ENCODE measurements at places on chromosomes 12 and 14.

GRCh38 chr12:22477894-22478287, 66.5 kb downstream of the C2CD5 start:
- DNase-seq = no peak

DNA sequence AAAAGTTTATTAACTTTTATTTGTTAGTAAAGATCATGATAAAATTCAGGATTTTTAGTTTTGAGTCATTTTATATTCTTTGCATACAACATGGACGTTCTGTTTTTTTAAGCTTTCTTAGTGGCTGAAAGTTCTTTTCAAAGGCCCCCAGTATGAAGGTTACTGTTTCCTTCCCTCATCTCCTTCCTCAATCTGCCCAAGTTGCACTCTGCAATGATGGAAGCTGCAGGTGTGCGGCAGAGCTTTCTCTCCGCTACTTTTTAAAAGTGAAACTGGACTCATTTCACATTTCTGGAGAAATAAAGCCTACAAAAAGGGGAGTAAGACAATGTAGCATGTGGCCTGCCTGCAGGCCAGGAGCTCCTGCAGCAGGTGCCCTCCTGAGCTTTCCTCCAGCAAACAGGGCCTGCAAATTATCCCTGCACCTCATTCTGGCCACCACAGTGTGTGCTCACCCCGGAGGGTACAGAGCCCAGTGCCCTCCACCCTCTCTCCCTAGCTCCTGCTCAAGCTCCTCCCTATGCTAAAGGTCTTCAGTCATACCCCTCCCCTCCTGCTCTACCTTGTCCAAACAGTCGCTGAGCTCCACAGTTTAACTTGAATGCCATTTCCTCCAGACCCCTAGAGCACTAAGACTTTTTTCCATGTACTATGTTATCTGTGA, 78.9 kb downstream of the SETD3 start:
- no peak for DNase-seq

DNA sequence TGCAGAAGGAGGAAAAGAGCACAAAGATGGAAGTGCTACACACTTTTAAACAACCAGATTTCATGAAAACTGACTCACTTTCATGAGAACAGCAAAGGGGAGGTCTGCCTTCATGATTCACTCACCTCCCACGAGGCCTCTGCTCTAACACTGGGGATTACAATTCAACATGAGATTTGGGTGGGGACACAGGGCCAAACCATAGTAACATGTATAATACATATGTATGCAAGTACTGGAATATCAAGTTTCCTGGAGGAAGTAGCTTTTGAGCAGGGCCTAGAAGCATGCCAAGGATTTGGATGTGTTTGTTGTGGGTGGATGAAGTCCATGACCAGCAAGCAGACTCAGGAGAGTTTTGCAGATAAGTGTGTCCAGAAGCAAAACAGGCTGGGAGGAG, 409.0 kb downstream of the RGS6 start:
- no peak for DNase-seq

GRCh38 chr12:96882862-96883261, 24.2 kb upstream of the NEDD1 start:
- no peak for DNase-seq

DNA sequence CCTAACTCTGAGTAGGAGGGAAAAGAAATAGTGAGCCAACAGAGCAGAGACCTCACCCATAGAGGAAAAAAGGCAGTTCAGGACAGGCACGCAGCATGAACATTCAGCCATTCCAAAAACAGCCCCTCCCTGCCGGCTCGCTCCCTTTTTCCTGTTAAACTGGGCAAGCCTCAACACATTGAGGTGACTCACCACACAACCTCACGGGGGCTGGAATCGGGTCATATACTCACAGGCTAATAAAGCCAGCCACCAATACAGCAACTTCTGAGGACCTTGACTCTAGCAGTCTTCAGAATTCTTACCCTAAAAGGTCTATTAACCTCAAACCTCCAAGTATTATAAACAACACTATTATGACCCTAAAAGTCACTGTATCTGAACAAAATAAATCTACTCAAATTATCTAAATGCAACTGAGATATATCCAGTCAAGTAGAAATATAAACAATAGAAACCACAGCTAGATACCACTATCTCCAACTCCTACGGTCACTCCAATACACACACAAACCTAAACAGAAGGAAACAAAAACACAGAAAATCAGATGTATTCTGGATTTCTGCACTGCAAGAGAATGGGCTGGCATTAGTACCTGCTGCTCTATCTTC, 6.3 kb downstream of the YBX3 start:
- DNase-seq = peak; percentile 85

DNA sequence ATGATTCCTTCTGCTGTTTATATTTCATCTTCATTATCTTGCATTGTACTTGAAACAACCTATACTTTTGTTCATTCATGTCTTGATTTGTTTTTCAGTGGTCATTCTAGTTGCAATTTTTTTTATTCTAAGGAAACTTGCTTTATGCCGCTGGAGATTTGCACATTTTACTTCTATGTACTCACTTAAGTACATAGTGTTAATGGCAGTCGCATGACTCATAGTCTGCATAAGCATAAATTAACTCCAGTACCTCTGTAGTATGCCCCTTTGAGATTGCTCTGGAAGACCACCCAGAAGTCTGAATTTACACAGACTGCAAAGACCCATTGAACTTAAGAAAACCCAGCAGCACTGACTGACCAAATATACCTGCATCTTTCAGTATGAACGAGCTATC, 77.0 kb downstream of the MSRB3 start:
- DNase-seq = no peak

GRCh38 chr12:22765421-22766130, 140.6 kb downstream of the ETNK1 start:
- no peak for DNase-seq

DNA sequence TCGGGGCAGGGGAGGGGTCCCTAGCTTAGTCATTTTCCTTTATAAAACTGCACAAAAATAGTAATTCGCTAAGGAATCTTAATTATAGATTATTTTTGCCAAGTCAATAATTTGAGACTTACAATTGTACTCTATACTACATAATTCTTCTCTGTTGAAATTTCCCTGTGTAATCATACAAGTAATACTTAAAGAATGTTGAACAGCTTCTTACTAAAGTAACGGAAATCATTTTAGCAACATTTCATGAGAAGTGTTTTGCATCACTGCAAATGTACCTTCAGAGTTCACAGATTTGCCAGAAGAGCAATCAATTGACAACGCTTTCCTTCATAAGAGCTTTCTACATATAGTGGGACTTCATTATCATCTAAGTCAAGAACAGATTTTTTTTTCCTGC, 7.9 kb upstream of the GNG2 start:
- DNase-seq = no peak

Data from HFF-Myc (cell line).